ENCODE measurements at places on chromosomes 2 and 18.

DNA sequence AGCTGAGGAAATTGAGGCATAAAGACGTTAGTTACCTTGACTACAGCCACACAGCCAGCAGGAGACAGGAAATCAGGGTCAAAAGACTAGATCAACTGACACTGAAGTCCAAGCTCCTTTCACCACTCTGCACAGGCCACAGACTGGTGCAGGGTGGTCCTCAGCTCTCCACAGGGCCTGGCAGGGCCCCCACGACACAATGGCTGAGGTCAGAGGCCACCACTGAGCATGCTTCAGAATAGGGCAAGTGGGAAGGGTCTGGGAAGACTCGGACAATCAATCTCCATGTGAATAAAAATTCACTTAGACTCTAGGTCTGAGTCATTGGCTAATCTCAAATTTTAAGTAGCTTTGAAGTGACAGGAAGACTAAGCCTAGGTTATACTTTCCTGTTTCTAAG, 201.7 kb downstream of the ALK start:
- DNase-seq = no peak

GRCh38 chr2:13485256-13485655, 768.5 kb downstream of the TRIB2 start:
- no peak for DNase-seq

DNA sequence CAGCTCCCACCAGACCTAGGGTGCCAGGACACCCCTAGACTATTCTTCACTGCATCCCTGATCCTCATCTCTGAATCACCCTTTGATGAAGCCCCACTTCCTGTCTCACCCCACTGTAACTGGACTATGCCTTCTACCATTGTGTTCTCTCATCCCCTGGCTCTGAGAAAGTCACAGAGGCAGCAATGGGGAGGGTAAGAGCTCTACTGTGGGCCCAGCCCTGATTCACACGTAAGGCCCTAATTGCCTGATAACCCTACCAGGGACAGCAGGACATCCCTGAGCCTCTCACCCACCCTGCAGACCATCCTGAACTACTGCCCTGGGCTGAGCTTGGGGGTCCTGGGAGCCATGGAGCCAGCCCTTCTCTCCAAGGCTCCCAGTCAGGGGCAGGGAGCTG, 1.5 kb upstream of the PROM2 start:
- no peak for DNase-seq

- DNase-seq = no peak
Measured at GRCh38 chr2:195961873-195962272, 106.8 kb downstream of the DNAH7 start.

DNA sequence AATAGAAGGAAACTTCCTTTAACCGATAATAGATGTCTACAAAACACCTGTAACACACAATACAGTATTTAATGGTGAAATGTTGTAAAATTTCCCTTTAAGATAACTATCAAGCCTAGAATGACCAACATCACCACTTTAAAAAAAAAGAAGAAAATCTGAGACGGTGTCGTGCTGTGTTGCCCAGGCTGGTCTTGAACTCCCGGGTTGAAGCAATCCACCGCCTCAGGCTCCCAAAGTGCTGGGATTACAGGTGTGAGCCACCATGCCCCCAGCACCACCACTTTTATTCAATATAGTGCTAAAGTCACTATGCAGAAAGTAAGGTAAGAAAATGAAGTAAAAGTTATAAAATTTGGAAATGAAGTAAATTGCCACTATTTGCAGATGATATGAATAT, 96.9 kb downstream of the MYOM1 start:
- DNase-seq = no peak

- DNase-seq = no peak
Measured at GRCh38 chr2:15601681-15602080, 10.0 kb downstream of the DDX1 start.

DNA sequence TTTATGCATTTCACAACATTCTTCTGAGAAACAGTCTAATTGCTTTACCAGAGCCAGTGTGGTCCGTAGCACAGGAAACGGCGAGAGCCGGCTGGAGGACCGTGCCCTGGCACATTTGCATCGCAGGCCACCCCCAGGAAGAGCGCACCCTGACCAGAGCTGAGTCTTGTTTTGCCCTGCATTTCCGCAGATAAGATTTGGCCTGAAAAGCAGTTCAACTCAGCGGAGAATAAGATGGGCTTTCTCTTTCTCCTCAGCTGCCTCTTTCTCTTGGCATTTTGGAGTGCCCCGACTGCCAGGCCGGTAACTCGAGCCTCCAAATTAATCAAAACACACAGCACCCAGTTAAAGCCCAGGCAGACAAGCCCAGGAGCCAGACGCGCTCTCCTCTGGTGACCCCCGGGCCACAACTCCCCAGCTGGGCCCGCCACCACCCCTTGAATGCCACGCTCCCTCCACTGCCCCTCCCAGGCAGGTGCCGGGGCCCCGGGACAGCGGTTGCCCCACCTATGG, 464 bp downstream of the COL4A4 start:
- DNase-seq = no peak

DNA sequence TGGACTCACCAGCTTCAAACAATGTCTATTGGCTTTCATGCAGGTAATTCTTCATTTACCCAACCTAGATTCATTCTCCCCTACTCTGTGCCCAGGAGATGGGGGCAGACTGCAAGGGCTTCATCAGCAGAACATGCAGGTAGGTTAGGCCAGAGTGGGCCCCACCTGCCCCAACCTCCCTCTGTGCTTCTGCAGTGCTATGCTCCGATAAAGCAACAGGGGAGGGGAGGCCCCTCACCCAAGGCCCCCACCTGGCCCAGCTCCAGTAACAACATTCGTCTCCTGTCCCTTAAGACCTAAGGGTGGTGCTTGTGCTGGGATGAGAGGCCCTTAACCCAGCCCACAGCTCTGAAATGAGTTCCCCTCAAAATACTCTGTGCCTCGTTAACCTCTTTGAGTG, 16.7 kb upstream of the GYPC start:
- DNase-seq = no peak

- no peak for DNase-seq
Measured at GRCh38 chr2:64128943-64129391, 15.3 kb downstream of the PELI1 start.

- no peak for DNase-seq
Measured at GRCh38 chr2:37526856-37527255, 144.6 kb downstream of the CDC42EP3 start.

GRCh38 chr2:163490281-163490680, 245.5 kb downstream of the FIGN start:
- no peak for DNase-seq

GRCh38 chr2:234556848-234557573, 60.1 kb upstream of the ARL4C start:
- DNase-seq = no peak

- no peak for DNase-seq
Measured at GRCh38 chr2:33497221-33497650, 20.8 kb downstream of the RASGRP3 start.

GRCh38 chr2:118902266-118903028, 39.5 kb upstream of the MARCO start:
- DNase-seq = no peak

DNA sequence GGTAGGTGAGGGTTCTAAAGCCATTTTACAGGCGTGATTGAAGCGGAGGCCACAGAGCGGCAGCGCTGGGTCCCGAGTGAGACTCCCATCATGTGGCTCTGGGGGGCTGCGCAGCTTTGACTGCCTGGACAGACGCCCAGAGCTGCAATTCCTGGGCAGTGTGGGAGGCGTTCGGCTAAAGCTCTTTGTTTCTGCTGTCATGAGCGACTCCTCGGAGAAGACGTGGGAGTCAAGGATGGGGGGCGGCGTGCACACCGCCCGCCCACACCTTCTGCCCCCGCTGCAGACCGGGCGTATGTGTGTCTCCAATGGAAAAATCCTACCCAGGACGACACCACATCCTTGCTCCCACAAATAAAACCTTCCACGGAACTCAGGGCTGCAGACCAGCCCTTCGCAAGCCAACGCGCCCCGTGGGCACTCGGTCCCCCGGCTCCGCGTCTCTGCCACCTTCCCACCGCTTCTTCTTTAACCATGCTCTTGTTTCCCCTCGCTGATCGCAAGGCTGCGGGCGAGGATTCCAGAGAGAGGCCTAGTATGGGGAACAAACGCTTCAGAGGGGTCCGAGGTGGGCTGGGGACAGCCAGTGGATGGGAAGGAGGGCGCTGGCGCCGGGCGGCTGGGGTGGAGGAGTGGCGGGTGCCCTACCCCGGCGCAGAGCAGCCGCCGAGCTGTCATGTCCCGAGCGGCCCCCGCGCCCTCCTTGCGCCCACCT, 680 bp upstream of the LBH start:
- no peak for DNase-seq

DNA sequence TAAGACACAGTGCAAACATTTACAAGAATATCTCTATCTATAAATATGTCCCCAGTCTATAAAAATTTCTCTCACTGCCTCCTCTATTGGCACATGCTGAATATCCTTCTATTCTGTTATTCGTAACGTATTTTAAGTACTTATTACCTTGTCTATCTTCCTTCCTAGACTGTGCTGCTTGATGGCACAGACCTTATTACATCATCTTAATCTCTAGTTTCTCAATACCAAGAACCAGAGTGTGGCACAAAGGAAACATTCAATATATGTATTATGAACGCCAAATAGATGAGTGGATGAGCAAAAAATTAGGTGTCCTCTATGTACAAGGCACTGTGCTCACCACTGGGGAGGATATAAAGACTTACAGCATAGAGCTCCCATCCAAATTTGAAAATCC, 282.8 kb downstream of the NBAS start:
- DNase-seq = no peak

DNA sequence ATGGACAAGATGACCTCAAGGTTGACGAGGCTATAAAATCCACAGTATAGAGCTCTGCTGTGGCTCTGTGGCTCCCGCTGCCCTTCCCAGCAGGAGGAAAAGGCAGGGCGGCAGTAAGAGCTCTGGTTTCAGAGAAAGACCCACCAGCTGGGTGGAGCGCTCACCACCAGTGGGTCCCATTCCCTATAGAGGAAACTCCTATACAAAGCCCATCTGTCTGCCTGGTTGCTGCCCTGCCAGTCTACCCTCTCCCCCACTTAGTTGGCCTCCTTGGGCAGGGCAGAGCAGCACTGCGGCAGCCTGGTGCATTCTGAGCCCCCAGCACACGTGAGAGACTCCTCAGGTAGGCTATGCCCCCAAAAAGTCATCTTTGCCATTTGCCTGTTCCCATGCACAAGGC, 26.5 kb downstream of the TNS1 start:
- DNase-seq = no peak

- no peak for DNase-seq
Measured at GRCh38 chr2:237345891-237346640, 67.9 kb downstream of the COL6A3 start.

DNA sequence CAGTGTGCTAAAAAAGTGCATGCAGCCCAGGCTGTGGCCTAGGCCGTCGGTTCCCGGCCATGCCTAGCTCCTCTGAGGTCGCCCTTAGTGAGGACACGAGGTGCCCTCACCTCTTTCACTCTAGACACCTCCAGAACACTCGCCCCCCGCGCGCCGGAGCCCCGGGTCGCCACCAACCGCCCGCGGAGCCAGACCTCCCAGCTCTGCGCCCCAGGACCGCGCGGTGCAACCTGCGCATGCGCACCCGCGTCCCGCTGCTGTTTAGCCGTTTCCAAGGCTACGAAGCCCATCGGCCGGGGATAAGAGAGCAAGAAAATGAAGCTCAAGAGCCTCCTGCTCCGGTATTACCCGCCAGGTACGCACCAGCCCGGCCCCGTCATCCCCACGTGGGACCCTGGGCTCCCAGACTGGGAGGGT, at the start of gene DAW1:
TSS of gene DAW1 (plus strand) at position 257 of the 417 bp plus-strand sequence. CDS start at position 316, 59 bp downstream.
- no peak for DNase-seq

DNA sequence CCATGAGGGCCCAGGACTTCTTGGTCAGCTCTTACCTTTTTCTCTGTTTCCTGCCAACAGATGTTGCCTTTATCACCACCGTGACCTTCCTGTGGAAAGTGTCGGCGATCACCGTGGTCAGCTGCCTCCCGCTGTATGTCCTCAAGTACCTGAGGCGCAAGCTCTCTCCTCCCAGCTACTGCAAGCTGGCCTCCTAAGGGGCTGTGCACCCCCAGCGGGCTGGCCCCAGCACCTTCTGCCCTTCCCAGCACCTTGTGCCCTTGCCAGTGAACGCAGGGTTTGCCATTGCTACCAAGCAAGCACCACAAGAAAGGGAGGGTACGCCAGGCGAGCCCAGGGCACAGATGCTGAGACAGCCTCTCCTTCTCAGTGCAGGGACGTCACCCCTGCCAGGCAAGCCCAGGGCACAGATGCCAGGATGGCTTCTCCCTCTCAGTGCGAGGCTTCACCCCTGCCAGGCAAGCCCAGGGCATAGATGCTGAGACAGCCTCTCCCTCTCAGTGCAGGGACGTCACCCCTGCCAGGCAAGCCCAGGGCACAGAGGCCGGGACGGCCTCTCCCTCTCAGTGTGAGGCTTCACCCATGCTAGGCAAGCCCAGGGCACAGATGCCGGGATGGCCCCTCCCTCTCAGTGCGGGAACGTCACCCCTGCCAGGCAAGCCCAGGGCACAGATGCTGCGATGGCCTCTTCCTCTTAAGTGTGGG, 18.4 kb upstream of the NFATC1 start:
- no peak for DNase-seq

GRCh38 chr2:193810533-193810932, 1615.8 kb upstream of the TMEFF2 start:
- DNase-seq = no peak

DNA sequence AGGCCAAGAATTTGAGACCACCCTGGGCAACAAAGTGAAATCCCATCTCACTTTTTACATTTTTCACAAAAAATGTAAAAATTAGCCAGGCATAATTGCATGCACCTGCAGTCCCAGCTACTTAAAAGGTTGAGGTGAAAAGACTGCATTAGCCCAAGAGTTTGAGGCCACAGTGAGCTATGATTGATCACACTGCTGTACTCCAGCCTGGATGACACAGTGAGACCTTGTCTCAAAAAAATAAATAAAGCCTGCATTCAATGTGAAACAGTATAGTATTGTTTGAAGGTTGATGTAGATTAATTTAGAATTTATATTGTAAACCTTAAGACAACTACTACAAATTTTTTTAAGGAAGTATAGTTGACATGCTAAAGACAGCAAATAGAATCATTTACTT, 53.5 kb downstream of the TBC1D8 start:
- DNase-seq = no peak

DNA sequence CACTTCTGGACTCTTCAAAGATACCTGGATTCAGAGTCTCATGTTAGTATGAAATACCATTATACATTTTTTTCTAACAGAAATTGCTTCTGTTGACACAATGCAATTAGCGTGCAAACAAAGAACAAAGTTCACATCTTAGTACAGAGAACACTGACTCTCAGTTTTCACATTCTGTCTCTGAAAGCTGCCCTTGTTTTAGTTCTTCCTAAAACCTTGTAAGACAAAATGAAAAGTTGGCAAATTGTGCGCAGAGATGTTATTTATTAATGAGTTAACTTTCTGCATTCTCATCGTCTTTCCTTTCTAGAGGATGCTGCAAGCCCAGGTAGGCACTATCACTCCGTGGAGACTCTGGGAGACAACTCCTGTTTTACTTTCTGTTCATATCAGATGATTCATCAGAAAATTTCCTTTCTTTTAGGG, 377.3 kb upstream of the POU3F3 start:
- DNase-seq = no peak

- no peak for DNase-seq
Measured at GRCh38 chr18:57909620-57910019, 106.5 kb upstream of the ATP8B1 start.
